ENCODE measurements at places on chromosomes 5 and 9.

DNA sequence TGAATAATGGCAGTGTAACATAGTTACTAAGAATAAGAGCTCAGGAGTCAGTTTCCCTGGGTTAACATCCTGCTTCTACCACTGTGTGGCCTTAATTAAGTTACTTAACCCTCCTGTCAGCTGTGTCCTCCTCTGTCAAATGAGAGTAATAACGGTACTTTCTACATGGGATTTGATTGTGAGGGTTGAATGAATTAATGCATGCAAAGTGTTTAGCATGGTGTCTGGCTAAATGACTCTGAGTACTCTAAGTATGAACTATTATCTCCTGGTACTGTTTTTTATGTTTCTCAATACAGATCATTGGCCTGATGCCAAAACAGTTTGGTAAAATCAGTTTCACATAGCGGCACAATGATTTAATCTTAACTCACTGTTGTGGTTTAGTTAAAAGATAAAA, 19.6 kb downstream of the ZNF131 start:
- DNase-seq: no peak

DNA sequence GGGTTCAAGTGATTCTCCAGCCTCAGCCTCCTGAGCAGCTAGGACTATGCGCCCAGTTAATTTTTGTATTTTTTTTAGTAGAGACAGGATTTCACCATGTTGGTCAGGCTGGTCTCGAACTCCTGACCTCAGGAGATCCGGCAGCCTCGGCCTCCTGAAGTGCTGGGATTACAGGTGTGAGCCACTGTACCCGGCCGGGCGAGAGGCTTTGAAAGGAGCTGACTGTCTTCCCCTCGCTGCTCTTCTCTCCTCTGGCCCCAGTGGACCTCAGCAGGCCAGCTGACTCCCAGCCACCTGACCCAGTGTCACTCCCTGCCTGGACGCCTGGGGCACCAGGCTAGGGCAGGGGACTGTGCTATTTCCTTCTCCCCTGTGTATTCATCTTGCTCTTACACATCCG, 89.5 kb upstream of the ANKRD55 start:
- no peak for DNase-seq

- no peak for DNase-seq
Measured at GRCh38 chr5:143879646-143880045, 67.7 kb downstream of the HMHB1 start.

DNA sequence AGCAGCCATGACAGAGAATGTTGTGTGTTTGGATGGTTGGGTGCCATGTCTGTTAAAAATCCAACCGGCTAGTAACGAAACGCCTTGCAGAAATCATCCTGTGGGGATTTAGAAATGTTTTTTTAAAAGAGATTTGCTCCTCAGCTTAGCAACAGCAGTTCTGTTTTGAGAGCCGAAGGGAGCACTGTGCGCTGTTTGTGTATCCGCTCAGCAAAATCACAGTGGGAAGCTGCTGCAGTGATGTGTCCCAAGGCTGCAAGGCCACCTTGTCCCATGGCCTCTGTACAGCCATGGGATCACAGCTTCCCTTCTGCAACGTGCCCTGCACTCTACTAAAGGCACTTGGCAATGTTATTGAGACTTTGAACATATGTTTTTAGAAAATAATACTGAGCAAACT, 40.9 kb downstream of the TRIO start:
- DNase-seq: no peak

DNA sequence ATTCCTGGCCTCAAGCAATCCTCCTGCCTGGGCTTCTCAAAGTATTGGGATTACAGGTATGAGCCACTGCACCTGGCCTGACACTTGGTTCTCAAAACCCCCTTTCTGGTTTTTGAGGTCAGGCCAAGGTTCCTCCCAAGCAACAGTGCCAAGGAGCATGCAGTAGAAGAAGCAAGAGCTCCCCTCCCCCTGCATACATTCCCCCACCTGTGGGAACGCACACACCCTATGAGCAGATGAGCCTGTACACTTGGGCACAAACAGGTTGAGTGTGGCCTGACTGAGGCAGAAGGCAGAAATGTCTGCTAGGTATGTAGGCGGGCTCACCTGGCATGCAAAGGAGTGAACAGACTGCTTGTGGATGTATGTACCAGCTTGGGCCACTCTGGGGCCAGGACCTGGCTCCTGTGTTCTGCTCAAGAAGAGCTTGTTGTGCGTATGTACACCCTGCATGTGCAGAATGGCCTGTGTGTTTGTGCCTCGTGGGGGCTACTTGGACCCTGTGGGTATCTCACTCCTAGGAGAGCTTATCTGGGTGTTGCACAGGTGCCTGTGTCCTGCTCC, 1.7 kb downstream of the GPRIN1 start:
- DNase-seq: no peak

DNA sequence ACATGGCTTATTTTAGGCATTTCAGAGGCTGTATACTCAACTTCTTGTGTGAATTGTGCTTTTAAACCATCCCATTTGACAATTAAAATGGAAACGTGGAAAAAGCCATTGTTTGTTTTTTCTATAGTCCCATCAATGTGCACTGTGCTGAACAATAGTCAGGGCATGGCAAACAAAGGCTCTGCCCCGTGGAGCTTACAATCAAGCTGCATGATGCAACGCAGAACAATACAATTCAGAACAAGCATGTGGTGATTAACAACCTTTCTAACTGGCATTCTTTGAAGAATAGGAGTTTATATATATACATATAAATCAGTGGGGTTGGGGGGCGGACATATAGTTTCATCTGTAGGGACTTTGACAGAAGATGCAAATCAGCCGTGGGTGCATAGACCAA, 2125.4 kb upstream of the WWC1 start:
- DNase-seq: no peak

DNA sequence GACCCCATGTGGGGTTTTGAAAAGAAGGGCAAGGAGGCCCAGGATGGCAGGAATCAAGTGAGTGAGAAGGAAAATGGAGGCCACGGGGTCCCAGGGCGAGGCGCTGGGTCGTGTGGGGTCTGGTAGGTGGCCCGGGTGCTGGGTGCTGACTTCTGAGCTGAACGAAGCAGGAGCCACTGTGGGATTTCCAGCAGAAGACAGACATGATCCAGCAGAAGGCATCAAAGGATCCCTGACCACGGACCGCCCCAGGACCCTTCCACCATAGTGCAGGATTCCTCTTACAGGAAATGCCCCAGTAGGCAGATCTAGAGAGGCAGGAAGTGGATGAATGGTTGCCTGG, 106.7 kb downstream of the ADAMTS2 start:
- no peak for DNase-seq
